CD4-positive, alpha-beta T cell (primary cell): ENCODE measurements at places on chromosomes 12 and 14. TPM values are rescaled to one million over a fixed set of nuclear protein-coding genes. Genes with fewer than 3 reads are reported as not detected.

DNA sequence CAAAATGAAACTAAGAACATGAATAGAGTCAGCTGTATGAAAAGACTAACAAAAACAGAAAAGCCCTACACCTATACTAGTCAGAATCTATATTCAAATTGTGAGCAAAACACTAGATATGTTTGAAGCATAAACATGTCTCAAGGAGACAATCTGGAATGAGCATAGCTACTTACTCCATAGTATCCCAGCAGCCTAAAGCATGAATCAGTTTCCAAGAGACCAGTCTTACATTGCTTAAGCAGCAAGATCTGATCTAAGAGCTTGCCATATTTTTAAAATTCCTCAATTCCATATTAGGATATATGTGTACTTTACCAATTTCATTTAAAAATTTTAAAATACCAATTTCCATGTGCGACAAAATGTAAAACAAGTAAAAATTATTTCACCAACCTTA, 7.7 kb downstream of the CAPS2 start:
- DNase-seq = no peak
- no peak overlapping the region for H3K27ac ChIP-seq
- no peaks in the 10 kb centered on the region for H3K36me3 ChIP-seq
- no peaks in the 10 kb centered on the region for H3K4me1 ChIP-seq
- H3K4me3 ChIP-seq = no peak overlapping the region

DNA sequence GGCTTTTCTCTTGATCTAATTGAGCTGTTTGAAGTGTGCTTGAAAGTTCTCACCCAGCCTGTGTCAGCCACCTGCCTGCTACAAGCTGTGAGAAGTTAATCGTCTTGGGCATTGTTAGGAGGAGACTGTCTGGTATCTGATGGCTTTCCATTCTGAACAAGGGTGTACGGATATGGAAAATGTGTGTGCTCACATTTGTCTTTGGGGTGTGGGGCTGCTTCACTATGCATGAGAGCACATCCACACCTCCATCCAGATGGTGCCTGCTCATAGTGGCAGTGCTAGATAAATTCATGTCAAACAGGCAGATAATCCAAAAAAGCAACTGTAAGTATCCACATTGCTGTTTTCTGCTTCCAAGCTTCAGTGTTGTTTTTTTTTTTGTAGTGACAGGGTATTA, 462.2 kb downstream of the DIO2 start:
- H3K36me3 ChIP-seq = no peaks in the 10 kb centered on the region
- no peaks in the 10 kb centered on the region for H3K27me3 ChIP-seq
- no peaks in the 10 kb centered on the region for H3K4me1 ChIP-seq
- no peak overlapping the region for H3K27ac ChIP-seq

DNA sequence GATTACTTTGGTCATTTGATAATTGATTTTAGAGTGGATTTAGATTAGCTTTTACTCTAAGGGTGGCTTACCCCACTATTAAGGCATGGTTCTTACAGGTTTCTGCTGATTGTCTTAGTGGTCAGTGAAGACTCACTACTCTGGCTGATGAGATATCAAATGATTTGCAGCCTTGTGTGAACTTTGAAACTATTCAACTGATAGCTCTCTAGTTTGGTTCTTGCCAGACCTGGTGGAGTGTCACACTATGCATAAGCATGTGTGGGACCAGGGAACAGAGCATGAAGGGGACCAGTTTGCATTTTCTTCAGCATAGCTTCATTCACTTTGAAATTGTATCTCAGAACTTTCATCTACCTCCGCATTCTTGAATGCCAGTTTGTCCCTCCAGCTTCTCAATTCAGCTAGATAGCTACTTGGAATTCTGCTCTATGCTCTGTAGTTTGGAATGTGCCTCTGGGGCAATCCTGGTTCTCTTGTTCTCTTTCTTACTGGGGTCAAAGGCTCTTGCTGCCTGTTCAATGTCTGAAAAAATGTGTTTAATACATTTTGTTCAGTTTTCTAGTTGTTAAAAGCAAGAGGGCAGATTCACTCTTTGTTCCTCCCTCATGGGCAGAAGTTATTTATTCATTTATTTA, 12.7 kb downstream of the SCYL2 start:
- no peak overlapping the region for H3K4me3 ChIP-seq
- no peak overlapping the region for H3K27ac ChIP-seq
- H3K4me1 ChIP-seq = no peaks in the 10 kb centered on the region
- H3K36me3 ChIP-seq = peaks cover 10% of the 10 kb centered on the region
- H3K27me3 ChIP-seq = no peaks in the 10 kb centered on the region
- DNase-seq = no peak

DNA sequence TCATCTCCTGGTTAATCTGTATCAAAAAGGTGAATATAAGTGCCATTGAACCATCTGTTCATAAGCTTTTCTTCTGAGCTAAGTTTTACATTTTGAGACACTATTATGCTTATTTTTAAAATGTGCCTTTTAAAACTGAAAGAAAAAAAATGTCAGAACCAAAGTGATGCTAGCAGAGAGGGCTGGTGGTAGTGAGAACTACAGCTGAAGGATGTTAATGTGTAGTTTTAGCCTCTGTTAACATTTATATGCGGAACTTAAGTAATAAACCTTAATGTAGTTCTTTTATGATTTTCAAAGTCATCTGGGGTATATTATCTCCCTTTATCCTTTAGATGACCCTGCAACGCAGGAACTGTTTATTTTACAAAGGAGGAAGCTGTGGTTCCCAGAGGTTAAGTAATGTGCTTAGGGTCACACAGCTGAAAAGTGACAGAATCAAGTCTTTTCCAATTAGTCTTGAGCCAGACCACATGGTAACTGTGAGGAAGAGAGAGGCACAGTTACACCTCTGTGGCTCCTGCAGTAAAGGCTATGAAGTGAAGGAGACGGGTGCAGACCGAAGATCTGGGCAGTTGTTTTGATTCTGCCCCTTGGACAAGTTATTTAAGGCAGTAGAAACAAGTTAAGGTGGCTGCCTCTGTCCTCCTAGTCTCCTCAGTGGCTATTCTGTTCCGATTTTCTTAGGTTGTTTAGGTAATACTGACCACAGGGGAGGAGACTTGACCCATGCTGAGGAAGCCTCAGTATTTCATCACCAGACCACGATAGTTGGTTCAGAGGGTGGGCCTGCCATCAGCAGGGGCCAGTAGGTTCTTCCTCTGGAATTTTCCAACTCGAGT, 23.9 kb downstream of the GNG2 start:
- H3K4me1 ChIP-seq = peaks cover 28% of the 10 kb centered on the region
- H3K36me3 ChIP-seq = peaks cover 33% of the 10 kb centered on the region
- no peak overlapping the region for H3K4me3 ChIP-seq
- H3K27ac ChIP-seq = no peak overlapping the region
- no peaks in the 10 kb centered on the region for H3K27me3 ChIP-seq

DNA sequence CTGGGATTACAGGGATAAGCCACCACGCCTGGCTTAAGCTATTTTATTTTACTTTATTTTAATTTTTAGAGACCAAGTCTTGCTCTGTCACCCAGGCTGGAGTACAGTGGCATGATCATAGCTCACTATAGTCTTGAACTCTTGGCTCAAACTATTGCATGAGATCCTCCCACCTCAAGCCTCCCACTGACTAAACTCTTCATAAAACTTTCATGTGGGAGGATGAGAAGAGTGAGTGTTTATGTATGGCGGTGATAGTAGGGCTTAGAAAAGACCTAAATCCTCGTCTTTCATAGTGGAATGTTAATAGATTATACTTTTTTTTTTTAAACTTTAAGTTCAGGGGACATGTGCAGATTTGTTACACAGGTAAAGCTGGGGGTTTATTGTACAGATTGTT, 23.5 kb upstream of the PPP4R3A start:
- no peak overlapping the region for H3K4me3 ChIP-seq
- no peak overlapping the region for H3K27ac ChIP-seq
- H3K27me3 ChIP-seq = no peaks in the 10 kb centered on the region
- DNase-seq = no peak
- H3K36me3 ChIP-seq = no peaks in the 10 kb centered on the region

DNA sequence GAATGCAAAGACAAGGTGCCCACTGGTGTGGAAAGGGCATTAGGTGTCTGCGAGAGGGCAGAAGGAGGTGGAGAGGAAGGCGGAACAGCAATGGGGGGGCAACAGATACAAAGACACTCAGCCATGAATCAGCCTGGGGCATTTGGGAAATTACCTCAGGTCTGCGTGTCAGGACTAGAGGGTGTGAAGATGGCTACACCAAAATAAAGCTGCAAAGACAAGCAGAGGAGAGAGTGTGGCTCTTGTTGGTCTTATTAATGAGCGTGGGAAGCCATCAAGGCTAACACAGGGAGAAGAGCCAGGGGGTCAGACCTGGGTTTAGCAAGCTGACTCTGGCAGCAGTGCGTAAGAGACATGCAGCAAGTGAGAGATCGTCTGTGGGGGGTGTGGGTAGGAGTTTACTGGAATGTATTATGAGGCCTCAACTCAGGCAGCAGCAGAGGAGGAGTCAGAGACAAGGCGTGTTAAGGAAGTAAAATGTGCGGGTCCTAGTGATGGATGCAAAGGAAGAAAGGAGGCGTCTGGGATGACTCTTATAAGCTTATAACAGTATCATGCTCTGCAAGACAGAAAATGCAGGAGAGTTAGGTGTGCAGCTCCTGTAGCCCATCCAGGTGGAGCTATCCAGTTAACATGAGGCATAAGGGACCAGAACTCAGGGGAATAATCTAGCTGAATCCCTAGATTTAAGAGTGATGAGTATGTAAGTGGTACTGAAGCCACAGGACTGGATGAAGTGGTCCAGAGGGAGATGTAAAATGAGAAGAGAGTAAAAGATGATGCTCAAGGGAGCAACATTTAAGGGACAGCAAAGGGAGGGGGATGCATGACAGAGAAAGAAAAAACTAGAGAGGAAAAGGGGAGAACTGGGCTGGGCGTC, 50.4 kb downstream of the KCNK10 start:
- H3K36me3 ChIP-seq = no peaks in the 10 kb centered on the region
- no peak overlapping the region for H3K4me3 ChIP-seq
- H3K27me3 ChIP-seq = no peaks in the 10 kb centered on the region
- H3K27ac ChIP-seq = no peak overlapping the region
- no peak for DNase-seq

PMCH gene
- not detected for total RNA-seq

ALG10B gene
- 10.1 TPM for total RNA-seq

TSPAN8 gene
- not detected for total RNA-seq

GALNT6 gene
- total RNA-seq = 10.2 TPM
